ENCODE measurements at places on chromosomes 7 and 10.

DNA sequence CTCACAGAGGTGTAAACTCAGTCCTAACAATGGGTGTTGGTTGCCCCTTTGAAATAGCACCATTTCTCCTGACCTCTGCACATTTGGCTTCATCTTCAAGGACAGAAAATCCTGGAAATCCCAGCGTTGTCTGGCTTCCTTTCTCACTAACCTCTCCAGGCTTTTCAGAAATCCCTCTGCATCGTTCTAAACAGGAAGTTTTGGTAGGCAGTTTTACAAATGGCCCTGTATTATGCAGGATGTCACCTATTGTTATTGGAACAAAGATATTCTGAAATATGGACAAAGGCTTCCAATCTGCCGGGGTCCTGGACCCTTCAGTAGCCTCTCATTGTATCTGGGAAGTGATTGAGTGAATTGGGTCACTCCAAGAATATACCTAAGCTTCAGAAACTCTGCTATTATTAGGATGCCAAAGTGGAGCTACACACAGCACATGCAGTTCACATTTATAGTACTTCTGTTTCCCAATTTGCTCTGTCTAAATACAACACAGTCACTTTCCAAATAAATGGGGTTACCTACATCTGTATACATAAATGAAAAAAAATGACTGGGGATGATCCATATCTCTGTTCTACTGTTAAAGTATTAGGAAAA, 134.8 kb upstream of the KLF6 start:
- DNase-seq: no peak

- DNase-seq: no peak
Measured at GRCh38 chr7:85341973-85342372, 155.1 kb upstream of the SEMA3D start.

DNA sequence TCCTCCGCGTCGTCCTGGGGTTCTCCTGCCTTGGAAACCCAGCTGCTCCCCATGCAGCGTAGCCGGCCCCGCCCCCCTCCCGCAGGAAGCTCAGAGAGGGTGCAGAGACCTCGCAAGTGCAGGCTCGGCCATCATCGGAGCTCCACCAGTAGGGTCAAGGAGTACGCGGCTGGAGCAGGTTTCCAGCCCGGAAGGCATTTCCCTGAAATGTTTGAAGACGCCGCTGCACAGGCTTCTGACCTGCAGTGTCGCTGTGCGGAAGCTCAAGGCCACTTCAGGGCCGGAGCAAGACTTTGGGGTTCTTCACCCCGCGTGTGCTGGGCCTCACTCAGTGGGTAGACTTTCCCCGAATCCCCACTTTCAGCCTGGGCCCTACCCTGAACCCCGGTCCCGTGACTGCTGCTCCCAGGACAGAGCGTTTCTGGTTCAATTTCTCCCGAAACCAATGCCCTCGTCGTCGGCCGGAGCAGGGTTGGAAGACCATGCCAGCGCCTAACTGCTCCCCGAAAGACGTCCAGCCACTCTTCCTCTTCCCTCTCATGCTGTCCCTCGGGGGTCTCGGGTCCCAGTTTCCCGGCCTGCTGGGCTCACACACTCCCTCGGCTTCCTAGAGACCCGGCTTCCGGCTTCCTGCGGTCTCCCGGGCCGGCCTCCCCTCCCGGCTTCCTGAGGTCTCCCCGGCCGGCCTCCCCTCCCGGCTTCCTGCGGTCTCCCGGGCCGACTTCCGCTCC, 52.1 kb downstream of the INSIG1 start:
- no peak for DNase-seq

GRCh38 chr7:41659539-41659938, 43.4 kb downstream of the INHBA start:
- no peak for DNase-seq

GRCh38 chr10:80144067-80144695, 11.7 kb downstream of the PLAC9 start:
- DNase-seq: no peak

DNA sequence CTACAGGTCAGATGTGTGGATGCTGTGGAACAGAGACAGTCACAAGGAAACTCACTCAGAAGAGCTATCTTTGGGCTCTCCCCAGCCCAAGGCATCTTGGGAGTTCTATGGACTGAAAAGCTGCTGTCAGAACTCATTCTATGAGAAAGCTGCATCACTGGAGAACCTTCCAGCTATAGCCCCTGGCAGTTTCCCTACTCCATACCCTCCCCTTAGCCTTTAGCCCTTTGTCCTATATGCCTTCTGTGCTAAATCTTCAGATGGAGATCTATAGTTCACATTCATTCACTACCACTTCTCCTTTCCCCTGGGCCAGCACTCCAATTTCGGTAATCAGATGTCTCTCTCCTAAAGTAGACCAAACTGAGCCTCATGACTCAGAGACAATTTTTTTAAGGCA, 6.9 kb downstream of the WNT8B start:
- DNase-seq: no peak

GRCh38 chr7:87231258-87231657, 11.7 kb upstream of the TMEM243 start:
- DNase-seq: no peak

DNA sequence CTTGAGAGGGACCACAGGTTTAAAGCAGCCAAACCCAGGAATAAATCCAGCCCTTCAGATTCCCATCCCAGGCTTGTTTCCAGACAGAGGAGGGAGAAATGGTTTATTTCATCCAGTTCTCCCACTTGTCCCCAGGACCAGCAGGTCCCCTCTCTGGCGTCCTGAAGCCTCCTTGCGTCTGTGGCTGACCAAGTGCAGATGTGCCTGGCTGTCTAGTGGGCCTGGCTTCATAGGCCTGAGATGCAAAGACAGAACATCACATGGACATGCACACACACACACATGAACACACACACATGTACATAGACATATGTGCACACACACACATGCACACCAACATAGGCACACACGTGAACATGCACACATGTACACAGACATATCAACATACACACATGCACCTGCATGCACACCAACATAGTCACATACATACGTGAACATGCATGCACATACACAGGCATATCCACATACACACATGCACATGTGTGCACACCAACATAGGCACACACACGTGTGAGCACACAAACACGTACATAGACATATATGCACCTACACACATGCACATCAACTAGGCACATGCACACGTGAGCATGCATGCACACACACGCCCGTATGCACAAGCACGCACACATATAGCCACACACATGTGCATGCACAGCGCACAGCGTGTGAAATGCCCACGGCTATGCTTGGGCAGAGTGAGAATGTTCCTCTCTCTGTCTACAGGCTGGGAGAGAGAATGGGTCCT, 10.7 kb downstream of the FOXL3 start:
- no peak for DNase-seq

DNA sequence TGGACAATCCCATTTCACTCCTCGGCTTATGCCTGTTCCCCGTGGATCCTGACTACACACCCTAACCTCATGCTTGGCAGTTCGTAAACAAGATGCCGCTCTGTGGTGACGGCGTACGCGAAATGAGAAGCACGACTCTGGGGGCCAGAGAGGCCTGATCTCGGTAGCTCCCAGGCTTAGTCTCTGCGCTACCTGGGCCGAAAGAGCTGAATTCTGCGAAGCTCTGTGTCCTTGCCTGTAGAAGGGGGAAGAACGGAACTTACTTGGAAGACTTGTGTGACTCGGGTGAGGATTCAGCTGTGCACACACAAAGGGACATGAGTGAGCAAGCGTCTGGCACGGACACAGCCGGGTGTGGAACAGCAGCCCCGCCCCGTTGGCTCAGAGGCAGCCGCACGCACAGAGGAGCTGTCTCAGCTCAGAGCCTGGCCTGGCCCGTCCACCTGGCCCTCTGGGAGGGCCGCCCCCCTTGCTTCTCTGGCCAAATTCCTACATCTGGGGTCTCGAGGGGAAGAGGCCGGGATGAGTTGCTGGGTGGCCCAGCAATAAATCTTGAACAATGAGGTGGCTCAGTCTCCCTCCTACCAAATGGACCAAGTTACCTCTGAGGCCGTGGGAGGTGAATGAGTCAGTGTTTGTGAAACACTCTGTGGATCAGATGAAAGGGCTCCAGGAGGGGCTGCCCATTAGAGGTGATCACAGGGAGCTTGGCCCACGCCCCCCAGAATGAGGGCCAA, 83.8 kb downstream of the PDGFA start:
- no peak for DNase-seq

DNA sequence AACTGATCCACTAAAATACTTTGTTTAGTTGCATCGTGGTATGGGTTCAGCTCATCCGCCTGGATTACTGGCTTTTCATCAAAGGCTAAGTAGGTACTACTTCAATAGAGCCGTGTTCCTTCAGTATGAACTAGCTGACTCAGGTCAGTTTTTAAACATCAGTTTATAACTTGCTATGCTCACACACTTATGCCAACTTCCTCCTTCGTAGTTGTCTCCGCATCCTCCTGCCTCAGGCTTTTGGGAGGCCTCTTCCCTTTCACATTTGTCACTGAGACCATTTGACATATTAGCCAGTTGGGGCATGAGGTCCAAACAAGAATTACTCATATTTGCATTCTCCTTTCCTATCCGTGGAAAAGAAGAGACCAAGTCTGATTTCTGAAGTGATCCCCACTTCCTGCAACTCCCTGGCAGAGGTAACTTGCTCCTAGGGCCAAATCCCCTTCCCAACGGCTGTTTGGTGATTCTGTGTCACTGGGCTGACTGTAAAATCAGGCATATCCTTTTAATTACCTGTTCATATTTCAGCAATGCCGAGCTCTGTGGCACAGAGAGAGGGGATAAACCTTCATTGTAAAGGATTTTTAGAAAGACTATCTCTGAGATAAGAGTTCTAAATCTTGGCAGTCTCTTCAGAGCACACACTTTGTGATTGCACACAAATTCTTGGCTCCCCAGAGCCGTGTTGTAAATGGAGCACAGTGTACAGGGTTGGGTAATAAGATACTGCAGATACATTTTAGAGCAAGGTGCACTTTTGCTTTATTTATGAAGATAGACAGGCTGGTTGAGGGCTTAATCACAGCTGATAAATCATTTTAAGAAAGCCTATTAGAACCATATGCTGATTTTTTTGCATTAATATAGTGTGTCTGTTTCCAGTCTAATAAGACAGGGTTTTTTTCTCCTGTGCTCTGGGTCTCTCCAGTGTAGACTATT, 108.0 kb downstream of the CREB5 start:
- DNase-seq: no peak

GRCh38 chr7:33986451-33986850, 81.1 kb downstream of the BMPER start:
- DNase-seq: no peak

DNA sequence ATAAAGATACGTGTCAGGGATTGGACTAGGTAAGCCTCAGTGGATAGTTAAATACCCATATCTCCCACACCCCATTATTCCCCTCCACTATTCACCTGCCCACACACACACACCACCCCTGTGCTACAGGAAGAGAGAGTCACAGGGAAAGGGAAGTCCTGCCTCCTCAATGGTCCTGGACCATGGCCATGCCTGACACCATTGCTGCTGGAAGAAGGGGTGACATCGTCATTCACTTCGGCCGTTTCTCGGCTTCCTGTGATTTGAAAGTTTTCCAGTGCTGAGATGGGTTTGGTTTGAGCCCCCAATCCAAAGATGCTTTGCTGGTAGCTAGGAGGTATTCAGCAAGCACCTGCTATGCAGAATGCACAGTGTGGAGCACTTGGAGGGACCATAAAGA, 18.5 kb downstream of the PRKAG2 start:
- no peak for DNase-seq

DNA sequence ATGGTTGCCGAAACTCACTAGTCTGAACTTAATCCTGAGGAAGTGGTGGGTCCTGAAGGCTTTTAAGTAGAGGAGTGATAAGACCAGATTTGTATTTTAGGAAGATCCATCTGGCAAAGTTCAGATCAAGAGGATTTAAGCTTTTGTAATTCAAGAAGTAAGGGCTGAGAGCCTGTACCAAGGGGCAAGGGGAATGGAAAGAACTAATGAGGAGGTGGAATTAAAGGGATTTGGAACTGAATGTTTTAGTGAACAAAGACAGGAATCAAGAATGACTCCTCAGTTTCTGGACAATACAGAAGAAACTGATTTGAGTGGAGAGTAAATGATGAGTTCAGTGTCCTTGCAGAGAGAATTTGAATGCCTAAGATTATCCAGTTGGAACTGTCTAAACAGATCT, 249.0 kb downstream of the C7orf25 start:
- DNase-seq: no peak

DNA sequence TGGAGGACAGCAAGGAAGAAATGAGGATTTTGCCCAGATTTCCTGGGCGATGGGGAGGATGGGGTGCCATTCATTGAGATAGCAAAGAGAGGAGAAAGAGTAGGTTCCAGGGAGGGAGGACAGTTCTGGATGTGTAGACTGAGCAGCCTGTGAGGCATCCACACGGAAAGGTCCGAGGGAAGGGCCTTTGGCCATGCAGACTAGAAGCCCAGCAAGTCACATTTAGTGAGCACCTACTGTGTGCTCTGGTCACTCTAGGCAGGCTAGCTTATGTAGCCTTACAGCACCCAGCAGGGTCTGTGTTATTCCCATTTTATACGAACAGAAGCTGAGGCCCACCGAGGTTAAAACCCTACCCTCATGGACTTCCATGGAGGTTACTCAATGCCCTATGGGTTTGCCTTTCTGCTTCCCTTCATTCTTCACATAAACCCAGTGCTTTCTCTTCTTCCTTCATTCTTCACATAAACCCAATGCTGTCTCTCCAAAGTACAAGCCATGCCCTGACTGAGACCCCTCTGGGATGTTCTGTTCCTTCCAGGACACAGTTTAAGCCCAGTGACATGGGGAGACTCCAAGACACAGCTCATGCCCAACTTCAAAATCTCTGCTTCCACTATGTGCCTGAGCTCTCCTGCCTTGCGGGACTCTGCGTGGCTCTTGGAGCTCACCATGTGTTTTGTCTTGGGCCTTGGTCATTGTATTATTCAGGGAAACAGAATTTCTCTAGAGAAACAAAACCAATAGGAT, 13.7 kb downstream of the IL2RA start:
- DNase-seq: no peak

- DNase-seq: no peak
Measured at GRCh38 chr7:77698042-77698625, 1.9 kb downstream of the RSBN1L start.

DNA sequence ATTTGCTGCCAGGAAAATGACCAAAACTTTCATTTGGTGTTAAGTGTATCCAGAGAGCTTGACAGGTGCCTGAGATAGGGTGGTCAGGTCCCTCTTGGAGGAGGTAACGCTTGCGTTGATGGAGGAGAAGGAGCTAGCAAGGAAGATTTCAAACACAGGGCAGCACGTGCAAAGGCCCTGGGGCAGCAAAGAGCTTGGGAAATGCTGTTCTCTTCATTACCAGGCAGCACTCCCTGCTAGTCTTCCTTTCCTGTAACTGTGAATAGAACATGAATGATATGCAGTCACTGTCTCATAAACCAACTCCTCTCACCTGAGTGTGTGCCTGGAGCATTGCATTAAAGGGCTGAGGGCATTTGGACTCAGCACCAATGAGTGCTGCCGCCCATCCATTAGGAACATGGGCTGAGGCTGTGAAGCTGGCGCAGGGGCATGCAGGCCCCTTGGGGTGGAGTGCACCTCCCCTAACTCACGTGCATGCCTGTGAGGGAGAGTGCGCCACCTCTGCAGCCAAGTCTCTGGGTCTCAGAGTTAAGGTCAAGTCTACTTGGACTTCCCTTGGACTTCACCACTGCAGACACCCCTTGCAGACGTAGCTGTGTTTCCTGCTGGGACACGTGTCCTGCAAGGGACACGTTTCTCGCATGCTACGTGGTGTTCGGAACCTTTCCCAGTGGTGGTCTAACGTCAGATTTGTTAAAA, 136.8 kb downstream of the PAXIP1 start:
- no peak for DNase-seq

Measured in stimulated activated CD8-positive, alpha-beta memory T cell treated with anti-CD3 and anti-CD28 coated beads, Interleukin-15, amount 100 ng/mL, for 48 hours (primary cell).